DMS79 (cell line): ENCODE measurements at places on chromosomes 6 and 20.

- DNase-seq = no peak
Measured at GRCh38 chr20:55437798-55438415, 567.4 kb downstream of the CBLN4 start.

DNA sequence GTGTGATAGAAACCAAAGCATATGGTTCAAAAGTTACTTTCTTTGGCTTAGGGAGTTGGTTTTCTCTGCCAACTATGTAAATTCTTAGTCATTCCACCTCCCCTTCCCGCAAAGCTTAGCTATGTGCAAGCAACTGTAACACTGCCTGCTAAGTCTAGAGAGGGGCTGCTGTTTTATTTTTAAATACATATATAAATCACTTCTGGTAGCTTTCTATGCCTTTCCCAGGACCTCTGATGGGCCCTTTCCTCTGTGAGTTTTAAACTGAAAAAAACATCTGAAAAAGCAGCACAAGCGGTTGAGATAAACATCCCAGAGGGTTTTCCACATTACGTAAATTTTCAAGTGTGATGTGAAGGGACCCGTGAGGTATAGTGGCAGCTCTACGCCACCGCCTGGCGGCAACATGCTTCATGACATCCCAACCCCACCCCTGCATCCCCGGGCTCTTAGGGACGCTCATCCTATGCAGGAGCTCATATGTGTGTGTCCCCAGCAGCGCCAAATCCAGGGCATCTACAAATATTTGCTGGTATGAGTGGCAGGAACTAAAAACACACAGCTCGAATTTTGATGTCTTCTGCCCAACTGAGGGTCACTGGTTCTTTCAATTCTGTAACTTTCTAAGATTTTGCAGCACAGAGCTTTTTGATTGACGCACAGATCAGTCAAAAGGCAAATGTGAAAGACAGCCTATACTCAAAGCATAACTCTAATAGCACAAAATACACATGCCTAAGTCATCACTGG lies 12.7 kb downstream of the SAYSD1 start:
- no peak for DNase-seq

DNA sequence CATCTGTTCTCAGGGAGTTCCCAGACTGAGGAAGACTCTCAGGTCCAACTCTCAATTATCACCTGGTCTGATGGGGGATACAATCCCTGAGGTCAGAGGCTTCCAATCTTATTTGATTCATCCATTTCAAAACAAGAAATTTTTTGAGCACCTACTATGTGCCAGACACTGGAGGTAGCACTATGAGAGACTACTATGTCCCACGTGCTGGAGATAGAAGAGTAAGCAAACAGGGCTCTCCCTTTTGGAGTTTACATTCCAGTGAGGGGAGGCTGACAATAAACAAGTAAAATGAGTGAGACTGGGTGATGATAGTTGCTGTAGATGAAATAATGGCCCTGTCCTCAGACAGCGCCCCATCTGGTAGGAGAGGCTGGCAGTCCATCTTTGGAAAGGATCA lies 16.5 kb downstream of the TMEM151B start:
- no peak for DNase-seq

GRCh38 chr6:111707773-111708172 lies 102.1 kb upstream of the TRAF3IP2 start:
- no peak for DNase-seq

DNA sequence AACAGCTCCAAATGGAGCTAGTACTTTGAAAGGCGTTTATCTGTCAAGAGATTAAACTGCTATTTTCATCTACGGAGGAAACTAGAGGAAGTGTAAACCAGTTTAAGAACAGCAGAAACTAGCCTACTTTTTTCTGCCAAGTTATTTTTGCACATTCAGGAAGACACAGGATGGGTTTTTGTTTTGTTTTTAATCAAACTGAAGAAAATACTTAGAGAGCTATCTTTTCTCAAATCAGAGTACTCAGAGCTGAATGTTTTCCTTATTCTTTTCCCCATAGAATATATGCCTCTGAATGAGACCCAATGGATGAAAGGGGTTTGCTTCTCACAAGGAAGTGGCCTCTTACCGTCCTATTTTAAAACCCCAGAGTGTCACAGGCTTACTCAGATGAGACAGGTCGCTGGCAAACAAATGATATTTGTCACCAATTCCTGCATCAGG lies 538.5 kb downstream of the CD83 start:
- no peak for DNase-seq

DNA sequence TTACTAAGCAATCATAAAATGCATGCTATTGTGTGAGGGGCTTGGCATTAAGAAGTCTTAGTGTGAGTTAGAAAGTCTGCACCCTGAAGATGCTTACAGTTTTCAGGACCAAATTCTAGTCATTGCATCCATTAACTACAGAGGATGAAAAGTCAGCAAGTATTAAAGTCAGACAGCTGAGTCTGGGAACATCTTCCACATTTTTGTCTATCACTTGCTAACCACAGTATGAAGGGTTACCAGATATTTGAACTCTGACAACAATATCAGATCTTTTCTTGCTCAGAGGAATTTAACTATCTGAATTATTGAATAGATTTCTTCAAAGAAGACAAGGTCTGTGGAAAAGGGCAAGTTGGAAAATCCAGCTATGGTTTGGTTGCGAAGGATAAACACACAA lies 264.4 kb downstream of the BTBD9 start:
- DNase-seq = no peak

GRCh38 chr20:51418137-51418529 lies 124.4 kb downstream of the NFATC2 start:
- DNase-seq = no peak

DNA sequence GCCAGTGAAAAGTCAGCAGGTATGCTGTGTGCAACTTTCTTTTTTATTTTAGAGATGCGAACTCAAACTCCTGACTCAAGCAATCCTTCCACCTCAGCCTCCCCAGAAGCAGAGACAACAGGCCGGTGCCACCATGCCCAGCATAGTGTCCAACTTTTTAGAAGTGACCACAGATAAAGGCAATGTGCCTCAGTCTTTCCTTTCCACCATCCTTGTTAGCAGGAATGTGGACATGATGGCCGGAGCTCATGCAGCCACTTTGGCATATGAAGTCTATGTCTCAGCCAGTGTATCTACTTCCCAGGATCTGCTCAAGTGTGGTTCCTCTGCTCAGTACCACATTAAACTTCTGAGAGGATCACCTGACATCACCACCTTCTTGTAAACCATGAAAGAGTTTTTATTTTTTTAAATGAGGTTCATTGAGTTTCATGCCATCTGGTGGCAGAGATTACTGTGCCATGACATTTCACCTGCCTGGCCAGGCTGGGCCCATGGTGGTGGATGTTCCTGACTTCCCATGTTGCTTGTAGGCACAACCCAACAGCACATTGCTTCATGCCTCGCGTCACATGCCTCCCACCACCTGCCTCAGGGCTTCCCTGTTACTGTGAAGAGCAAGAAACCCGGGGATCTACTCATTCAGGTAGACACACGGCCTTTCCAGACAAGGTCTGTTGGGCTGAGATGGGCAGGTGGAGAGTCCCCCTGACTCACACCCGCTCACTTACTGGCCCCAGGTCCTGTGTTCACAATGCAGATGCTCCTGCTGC lies 216.5 kb downstream of the LY86 start:
- no peak for DNase-seq

DNA sequence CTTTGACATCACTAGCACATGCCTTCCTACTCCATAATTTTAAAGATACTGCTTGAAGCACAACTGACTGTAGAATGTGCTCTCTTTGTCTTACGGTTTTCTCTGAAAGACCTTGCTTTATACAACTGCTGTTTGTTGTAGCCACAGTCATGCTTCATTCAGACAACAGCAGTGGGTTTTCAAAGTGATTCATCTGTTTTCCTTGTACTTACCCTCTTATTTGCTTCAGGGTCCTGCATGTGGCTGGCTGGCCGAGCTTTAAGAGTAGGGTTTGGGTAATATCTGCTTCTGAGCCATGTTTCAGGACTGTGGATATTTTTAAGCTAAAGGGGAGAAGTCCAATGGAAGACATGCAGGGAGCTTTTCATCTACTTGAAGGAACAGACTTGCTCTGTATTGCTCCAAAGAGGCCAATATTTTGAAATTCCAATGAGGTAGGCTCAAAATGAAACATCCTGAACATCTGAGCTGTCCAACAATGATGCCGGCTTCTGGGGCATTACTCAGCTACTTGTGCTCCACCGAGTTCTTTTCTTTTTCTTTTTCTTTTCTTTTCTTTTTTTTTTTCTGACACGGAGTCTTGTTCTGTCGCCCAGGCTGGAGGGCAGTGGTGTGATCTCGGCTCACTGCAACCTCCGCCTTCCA lies 160.2 kb upstream of the SGK1 start:
- no peak for DNase-seq

- no peak for DNase-seq
Measured at GRCh38 chr20:32164984-32165735, 42.4 kb downstream of the PLAGL2 start.

DNA sequence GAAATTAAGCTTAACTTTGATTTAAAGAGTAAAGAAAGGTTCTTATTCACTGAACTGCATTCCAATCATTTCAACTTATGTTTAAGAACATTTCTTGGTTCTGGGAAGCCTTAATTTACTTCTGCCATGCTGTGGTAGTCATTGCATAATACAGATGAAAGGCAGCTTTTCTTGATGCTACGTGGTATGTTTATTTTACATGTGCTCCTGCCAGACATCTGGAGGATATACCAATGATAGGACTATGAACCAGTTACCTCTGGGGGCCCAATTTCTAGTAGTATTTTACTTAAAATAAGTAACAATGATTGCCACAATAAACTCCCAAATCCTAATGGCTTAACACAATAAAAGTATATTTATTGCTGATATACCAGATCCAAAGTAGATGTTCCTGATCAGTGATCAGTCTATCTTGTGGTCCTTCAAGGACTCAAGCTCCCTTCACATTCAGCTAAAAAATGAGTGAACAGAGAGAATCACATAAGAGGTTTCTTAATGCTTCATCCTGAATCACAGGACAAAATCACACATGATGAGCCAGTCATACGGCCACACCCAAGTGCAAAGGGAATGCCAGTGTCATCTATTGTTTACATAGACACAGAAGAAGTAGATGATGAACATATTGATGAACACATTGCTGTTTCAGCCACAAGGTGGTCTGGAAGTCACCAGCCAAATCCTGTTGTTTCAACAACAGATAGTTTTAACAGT lies 56.5 kb upstream of the CCN2 start:
- no peak for DNase-seq

GRCh38 chr20:62638679-62639406 lies 3.5 kb upstream of the SLCO4A1 start:
- no peak for DNase-seq

- DNase-seq = no peak
Measured at GRCh38 chr20:19701429-19701828, 56.6 kb upstream of the RIN2 start.

GRCh38 chr20:17834804-17835203 lies 133.8 kb downstream of the SNX5 start:
- DNase-seq = no peak

DNA sequence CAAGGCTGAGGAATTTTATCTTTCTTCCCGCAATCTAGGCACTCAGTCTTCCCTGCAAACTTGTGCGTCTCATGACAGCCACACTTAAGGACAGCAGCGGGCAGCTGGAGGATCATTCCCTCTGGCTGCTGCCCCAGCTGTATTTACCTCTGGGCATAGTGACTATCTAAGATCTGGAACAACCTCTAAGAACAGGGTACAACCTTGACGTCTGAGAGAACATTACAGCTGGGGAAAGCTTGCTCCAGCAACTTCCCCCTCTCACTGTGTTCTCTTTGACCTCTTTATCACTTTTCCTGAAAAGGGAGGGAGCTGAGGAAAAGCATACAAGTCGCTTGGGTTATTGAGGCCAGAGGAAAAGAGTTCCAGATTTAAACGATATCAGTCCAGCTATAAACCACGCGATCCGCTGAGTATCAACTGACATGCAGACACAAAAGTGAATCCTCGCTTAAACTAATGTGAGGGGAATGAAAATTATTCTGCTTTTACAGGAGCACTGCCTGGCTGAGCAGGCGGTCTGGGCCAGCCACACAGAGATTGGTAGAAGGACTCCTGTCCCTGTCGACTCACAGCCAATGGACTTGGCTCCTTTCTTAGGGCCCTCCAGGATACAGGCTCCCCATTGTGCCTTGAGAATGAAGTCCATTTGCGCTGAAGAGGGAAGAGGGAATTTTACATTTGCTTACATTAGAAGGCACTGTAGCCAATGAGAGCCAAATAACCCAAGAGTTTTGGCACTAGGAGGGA lies 153.3 kb downstream of the QRSL1 start:
- DNase-seq = no peak
